NK-92 treated with Interleukin-12 subunit alpha and Interleukin-12 subunit beta, amount 100 ng/mL, for 24 hours (cell line): ENCODE measurements at places on chromosomes 6 and 20.

DNA sequence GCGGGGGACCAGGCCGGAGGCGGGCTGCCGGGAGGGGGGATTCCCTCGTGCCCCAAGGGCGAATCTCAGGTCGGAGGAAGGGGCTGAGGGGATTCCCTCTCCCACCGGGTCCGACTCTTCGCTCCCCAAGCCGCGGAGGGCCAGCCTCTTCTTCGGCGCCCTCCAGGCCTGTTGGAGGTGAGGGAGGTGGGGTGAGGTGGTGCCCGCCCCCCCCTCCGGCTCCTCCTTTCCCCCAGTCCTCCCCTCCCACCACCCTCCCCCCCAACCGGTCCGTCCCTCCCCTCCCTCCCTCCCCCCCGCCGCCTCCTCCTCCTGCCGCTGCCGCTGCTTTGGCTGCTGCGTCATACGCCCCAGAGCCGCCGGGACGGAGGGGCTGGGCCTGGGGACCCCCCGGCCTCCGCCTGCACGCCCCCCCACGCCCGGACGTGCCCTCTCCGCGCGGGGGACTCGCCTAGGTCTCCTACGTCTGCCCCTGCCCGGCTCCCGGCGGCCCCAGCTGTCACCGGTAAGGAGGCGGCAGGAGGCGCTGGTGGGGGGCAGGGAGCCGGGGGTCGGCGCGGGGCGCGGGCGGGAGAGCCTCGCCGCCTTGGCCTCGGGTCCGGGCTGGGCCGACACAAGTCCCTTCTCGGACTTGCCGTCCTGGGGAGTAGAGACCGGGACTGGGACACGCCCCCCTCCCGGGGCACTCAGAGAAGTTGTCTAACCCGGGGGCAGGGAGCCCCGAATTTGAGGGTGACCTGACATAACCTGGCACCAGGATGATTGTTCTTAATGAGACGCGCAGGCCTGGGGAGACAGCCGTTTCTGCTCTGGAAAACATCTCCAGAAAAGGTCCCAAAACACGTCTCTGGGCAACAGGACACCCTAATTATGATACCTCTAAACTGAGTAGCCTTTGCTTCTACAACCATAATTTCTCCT is at the start of gene PHF1:
Gene PHF1 (plus strand): TSS at position 304 of the 921 bp plus-strand sequence. CDS start 1,250 bp downstream, outside the sequence.
- peak; percentile 92 for DNase-seq

GRCh38 chr20:35257175-35257909 is 20.6 kb downstream of the MMP24OS start:
- DNase-seq: no peak

GRCh38 chr6:39769012-39769411 is 23.2 kb upstream of the DAAM2 start:
- no peak for DNase-seq

DNA sequence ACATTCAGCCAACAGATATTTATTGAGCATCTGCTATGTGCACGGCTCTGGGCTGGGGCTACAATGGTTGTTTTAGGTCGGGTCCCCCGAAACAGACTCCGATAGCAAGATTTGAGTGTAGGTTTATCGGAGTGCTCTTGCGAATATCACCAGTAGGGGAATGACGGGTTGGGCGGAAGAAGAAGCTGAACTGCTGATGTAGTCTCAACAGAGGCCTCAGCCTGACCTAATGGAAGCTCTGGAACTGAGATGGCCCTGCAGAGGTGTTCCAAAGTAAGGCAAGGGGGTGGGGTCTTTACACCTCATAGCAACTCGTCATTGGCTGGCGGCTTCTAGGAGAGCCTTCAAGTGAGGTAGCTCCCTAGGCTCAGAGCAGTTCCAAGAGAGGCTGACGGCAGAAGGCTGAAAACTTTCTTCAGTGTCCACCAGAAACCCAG is 1.1 kb downstream of the L3MBTL1 start:
- no peak for DNase-seq

DNA sequence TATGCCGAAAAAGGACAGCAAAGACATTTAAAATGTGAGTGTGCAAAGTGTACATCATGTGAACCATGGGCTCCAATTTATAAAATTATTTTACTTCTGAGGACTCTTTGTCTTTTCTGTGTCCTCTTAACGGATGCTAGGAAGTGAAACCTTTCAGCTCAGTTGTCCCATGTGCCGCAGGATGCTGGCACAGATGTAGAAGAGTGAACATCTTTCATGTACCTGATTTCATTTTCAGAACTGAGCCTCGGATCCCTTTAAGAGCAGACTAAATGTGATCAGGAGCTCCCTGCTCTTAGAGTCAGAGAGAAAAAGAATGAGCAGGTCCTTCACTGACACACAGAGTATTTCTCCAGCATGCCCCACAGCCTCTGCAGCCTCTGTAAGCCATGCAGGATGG is 27.6 kb upstream of the FUCA2 start:
- no peak for DNase-seq

- no peak for DNase-seq
Observed at GRCh38 chr6:89411145-89412070, 665 bp downstream of the RRAGD start.

GRCh38 chr20:35981969-35982368 is 13.6 kb downstream of the CNBD2 start:
- no peak for DNase-seq

GRCh38 chr6:105397987-105398386 is 4.9 kb downstream of the PREP start:
- DNase-seq: peak; percentile 40

- DNase-seq: no peak
Observed at GRCh38 chr20:37333848-37334318, 12.1 kb upstream of the SRC start.

DNA sequence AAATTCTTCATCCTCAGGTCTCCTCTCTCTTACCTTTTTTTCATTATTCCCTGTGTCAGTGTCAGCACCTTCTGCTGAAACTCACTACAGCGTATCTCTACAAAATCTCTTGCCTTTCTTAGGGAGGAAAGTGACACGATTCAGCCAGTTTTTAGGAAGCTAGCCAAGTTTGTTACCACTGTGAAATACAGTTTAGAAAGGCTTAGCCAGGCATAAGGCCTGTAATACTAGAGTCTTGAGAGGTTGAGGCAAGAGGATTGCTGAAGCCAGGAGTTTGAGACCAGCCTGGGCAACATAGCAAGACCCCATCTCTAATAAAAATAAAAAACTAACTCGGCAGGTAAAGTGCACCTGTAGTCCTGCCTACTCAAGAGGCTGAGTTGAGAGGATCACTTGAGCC is 16.7 kb downstream of the TAB2 start:
- DNase-seq: no peak

DNA sequence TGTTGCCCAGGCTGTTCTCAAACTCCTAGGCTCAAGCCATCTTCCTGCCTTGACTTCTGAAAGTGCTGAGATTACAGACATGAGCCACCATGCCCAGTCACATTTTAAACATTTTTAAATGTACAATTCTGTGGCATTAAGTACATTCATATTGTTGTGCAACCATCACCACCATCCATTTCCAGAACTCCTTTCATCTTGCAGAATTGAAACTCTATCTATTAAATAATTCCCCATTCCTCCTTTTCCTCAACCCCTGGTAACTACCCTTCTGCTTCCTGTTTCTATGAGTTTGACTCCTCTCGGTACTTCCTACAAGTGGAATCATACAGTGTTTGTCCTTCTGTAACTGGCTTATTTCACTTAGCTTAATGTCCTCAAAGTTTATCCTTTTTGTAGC is 103.8 kb upstream of the NAA20 start:
- no peak for DNase-seq

GRCh38 chr6:144918073-144918472 is 632.9 kb downstream of the UTRN start:
- DNase-seq: no peak

DNA sequence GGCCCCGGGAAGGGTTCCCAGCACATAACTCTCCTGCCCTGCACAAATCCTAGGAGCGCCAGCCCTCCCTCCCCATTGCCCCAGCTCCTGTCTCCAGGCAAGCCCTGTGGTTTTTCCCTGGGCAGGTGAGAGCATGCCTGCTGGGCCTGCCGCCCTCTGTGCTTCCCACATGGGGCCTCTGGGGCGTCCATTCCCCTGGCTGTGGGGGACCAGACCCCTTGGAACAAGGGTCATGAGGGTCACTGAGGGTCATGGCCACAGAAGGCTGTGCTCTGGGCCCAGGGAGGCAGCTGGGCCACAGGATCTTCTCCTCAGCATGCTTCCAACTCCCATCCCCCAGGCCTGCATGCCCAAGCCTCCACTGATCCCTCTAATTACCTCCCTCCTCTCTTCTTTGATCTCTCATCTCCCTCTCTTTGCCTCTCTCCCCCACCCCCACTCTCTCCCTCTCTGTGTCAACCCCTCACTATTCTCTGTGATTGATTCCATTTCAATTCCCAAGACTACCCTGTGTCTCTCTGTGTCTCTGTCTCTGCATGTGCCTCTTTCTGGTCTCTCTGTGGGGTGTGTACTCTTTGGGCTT is 6.1 kb downstream of the MDFI start:
- DNase-seq: no peak

GRCh38 chr20:36260316-36260715 is 24.0 kb downstream of the AAR2 start:
- no peak for DNase-seq

GRCh38 chr20:16599257-16599656 is 26.0 kb upstream of the KIF16B start:
- DNase-seq: no peak

GRCh38 chr20:17229256-17229655 is 2.4 kb downstream of the PCSK2 start:
- no peak for DNase-seq

- no peak for DNase-seq
Observed at GRCh38 chr6:110671447-110671846, 143.8 kb downstream of the CDK19 start.

DNA sequence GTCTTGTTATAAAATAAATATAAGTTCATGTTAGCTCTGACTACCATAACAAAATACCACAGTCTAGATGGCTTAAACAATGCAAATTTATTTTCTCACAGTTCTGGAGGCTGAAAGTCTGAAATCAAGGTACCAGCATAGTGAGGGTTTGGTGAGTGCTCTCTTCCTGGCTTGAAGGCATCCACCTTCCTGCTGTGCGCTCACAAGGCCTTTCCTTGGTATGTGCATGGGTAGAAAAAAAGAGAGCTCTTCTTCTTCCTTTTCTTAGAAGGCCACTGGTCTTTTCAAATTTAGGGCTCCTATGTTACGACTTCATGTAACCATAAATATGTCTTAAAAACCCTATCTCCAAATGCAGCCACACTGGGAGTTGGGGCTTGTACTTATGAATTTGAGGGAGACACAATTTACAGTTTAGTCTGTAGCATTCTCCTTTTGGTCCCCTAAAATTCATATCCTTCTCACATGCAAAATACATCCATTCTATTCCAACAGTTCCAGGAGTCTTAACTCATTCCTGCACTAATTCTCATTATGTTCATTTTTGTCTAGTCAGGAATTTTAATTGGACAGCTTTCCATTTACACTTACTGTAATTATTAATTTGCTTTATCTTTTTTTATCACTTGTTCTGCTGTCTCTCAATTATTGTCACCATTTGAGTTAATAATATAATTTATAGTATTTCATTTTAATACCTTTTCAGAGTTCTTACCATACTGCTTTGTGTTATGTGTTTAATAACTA is 381.9 kb upstream of the EPHA7 start:
- DNase-seq: no peak

- DNase-seq: no peak
Observed at GRCh38 chr6:13687917-13688351, 23.7 kb downstream of the RANBP9 start.
